ENCODE measurements at places on chromosomes 12 and 14.

GRCh38 chr14:68723808-68724268, 69.0 kb downstream of the ZFP36L1 start:
- no peak for DNase-seq

GRCh38 chr12:26293612-26294011, 98.2 kb downstream of the SSPN start:
- no peak for DNase-seq

GRCh38 chr14:46401066-46401465, 250.5 kb downstream of the RPL10L start:
- DNase-seq: no peak

DNA sequence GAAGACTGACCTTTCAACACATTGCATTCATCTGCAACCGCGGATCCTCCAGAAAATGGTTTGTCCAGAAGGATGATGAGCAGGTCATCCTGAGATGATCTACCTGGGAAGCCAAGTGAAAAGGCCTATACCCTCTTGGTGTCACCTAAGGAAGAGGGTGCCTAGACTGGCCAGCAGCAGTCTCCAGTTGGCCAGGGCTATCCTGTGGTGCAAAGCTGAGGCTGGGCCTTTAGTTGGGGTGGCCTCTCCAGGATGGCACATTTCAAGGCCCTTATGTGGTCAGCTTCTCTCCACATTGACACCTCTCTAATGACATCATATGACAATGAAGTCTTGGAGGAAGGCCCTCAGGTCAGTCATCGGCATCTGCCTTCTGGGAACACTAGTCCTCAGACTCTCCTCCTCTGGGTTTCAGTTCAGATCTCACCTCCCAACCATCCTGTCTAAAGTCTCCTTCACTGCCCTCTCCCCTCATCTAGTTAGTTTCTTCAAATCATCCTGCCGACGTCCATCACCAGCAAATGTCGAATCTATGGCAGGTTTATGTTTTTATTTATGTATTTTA, 3.3 kb upstream of the SLC22A17 start:
- DNase-seq: no peak

DNA sequence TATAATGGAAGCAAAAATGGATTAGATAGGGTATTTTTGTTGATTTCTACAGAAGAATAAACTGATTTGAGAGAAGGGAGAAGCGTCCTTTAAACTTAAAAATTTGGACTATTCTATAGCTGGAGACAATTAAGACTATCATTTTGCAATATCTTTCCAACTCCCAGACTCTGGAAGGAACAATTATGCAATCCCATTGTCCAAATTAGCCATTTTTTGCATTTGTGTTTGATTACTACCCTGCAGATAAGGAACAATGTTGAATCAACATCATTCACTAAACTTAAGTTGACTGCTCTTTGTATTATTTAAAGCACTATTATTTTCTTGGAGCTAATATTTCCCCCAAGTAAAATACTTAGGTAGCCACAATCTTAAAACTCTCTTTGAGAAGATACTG, 34.8 kb upstream of the SELPLG start:
- DNase-seq: no peak
